ENCODE measurements at places on chromosomes 4 and X.

GRCh38 chrX:150155436-150156035, 207.6 kb upstream of the MAMLD1 start:
- DNase-seq, result no peak

- no peak for DNase-seq
Measured at GRCh38 chr4:80989921-80990544, 40.5 kb upstream of the BMP3 start.

- no peak for DNase-seq
Measured at GRCh38 chr4:11537846-11538245, 109.2 kb upstream of the HS3ST1 start.

GRCh38 chrX:39582091-39582490, 515.7 kb downstream of the BCOR start:
- no peak for DNase-seq
